Umbilical cord (tissue), 2 donors: ENCODE measurements at places on chromosomes 5 and 9.

DNA sequence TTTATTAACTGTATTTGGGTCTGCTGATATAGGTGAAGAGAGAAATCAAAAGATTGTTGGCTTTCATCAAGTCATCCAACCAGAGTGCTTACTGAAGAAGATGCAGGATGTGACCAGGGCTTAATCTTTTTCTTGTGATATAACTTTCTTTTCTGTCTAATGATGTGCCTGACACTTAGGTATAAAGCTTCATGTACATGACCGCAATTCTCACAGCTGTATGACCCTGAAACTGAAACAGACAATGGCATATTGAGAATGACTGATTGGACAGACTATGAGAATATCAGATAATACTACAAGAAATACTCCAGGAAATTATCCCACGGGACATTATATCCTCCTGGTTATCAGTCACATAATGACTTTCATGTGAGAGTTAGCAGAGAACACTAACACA, 32.5 kb upstream of the FAM174A start:
- DNase-seq: no peak

DNA sequence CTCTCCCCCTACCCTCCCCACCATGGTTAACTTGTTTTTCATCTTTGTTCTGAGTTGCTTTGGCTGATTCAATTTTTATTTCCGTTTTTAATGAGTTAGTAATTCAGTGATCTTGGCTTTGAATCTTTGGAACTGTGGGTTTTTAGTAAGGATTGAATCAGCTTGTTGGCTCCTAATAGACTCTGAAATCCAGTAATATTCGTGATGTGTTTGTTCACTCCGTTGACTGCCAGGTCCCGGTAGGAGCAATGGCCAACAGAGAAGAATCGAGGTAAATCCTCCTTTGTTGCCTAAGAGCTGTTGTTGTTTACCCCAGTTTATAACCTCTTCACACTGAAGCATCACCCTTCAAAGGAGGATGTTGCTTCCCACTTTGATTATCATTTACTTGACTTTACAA, 92.7 kb downstream of the PCSK1 start:
- DNase-seq: no peak

DNA sequence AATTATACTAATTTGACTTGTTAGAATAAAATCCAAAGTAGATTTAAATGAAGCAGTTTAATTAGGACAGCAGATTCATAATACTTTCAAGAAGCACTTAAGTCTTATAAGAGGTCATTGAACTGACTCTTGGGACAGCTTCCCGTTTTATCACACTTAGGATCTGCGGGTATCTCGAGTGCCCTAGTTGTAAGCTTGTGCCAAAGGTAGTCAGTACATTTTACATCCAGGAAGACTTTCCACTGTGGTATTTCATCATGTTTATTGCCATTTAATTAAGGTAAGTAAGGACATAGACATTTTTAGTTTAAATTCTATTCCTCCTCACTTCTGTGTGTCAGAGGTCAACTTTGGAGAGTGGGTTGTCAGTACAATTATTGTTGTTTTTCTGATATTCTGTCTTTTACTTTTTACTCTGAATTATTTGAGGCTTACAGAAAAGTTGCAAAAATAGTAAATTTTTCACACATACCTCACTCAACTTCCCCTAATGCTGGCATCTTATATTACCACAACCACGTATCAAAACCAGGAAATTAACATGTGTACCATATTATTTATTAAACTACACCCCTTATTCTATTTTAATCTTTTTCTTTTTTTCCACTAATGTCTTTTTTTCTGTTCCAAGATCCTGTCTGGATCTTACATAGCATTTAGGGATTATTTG, 7.5 kb upstream of the ZNF367 start:
- no peak for DNase-seq

GRCh38 chr9:135522137-135522877, 1.1 kb downstream of the LCN1 start:
- DNase-seq: no peak

- DNase-seq: no peak
These were observed 413.6 kb upstream of the DAP start for GRCh38 chr5:11174591-11174990.

- DNase-seq: peak; percentile 91
These were observed 3.9 kb upstream of the GNAQ start for GRCh38 chr9:78035383-78035993.

- peak; percentile 92 for DNase-seq
These were observed 37.6 kb downstream of the DUSP1 start for GRCh38 chr5:172733131-172733973.

- DNase-seq: no peak
These were observed 63.3 kb upstream of the SLCO6A1 start for GRCh38 chr5:102561894-102562760.

GRCh38 chr5:38736089-38736488, 109.7 kb upstream of the OSMR start:
- DNase-seq: no peak

DNA sequence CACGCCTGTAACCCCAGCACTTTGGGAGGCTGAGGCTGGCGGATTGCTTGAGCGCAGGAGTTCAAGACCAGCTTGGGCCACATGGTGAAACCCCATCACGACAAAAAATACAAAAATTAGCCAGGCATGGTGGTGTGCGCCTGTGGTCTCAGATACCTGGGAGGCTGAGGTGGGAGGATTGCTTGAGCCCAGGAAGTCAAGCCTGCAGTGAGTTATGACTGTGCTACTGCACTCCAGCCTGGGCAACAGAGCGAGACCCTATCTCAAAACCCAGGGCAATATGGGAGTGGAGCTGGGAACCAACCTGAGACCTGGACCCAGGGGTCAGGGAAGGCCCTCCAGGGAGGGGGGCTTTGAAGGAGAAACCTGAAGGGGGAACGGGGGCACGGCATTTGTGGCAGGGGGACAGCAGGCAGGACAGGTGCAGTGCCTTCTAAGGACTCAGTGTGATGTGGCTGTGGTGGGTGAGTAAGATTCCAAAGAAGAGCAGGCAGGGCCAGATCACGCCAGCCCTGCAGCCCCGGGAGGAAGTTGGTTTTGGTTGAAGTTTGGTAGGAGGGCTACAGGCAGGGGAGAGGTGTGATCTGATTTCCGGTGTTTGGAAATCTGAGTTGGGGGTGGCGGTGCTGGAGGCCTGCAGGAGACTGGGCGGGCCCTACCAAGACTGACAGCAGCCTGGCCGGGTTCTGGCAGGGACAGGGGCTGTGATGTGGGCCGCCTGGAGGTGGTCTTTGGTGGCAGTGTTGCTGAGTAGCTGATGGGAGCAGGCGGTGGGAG, 46.2 kb downstream of the NTNG2 start:
- DNase-seq: no peak

- peak; percentile 87 for DNase-seq
These were observed 50.7 kb upstream of the UBAC1 start for GRCh38 chr9:136011703-136012496.

DNA sequence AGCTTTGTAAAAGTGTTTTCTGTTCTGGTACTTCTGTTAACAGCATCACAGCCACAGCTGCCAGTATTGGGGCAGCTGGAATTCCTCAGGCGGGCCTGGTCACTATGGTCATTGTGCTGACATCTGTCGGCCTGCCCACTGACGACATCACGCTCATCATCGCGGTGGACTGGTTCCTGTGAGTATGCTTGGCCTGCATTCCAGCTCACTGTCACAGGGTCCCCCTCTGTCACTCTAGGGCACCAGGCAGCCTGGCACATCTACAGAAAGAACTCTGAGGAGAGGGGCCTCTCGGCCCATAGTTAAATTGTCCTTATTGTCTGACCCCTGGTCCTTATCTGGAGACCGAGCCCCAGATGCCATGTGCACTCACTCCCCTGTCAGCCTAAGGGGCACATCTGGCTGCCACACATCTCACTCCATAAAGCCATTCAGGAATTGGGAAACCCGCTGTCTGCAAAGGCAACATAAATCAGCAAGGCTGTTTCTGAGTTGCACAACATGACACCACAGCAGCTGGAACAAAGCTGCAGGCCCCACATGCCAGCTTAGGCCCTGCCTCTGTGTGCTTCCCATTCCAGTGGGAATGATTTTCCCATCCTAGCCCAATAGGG, 77.5 kb downstream of the SLC1A3 start:
- DNase-seq: peak; percentile 84

DNA sequence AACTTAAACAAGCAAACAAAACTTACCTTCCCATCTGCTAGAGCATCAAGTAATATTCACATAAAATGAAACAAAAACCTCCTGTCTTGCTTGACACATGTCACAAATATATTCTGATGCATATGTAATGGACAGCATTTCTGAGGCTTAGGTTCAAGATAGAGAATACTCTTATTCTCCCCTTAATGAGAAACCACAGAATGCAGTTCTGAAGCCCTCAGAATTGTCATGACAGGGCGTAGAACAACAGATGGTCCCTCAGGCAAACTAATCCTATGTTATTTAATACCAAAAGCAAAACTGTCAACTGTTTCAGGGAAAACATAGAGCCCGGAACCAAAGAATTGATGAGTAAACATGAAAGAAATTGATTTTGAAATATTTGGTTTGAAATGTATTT, 229.9 kb upstream of the RIOK2 start:
- no peak for DNase-seq

GRCh38 chr5:5605170-5605764, 182.8 kb downstream of the ICE1 start:
- DNase-seq: no peak

GRCh38 chr9:115262477-115262876, 144.5 kb upstream of the TNC start:
- DNase-seq: peak; percentile 83

- no peak for DNase-seq
These were observed 266.4 kb upstream of the TARS1 start for GRCh38 chr5:33174383-33174782.

DNA sequence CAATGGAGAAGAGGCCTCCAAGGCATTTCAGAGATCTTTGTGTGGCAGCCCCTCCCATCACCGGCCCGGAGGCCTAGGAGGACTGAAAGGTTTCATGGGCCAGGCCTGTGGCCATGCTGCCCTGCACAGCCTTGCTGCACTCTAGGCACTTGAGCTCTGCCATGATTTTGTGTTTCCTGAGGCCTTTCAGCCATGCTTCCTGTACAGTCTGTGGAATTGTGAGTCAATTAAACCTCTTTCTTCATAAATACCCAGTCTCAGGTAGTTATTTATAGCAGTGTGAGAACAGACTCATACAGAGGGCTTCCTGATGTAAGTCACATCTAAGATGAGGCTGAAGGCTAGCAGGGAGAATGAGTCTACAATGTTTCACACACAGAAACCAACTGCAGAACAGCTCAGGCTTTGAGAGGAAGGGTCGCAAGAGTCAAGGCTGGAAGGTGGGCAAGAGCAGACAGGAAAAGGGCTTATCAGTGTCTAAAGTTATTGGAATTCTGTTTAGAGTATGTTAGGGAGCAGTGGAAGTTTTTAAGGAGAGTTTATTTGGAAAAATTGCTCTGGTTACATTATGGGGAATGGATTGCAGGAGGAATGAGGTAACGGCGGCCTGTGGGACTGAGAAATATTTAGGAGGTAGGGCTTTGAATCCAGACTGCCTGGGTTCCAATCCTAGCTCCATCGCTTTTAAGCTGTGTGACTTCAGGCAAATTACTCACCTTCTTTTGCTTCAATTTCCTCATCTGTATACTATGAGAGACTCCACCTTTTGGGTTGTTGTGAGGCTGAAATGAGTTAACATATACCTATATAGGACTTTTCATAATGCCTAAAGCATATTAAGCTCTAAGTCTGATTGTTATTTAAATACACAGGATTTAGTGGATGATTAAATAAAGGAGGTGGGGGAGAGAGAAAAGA, 291.2 kb downstream of the CWC27 start:
- no peak for DNase-seq

DNA sequence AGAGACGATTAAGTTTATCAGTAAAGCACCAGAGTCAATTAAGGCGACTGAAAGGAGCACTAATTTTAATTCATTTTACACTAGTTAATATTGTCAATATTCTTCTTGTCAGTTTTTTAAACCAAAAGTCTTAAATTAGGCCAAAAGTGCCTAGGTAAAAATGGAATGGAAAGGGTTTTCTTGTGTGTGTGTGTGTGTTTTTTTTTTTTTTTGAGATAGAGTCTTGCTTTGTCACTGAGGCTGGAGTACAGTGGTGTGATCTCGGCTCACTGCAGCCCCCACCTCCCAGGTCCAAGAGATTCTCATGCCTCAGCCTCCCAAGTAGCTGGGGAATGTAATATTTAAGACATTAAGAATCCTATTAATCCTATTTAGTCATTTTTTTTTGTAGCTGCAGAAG, 3.1 kb upstream of the APC start:
- DNase-seq: no peak

DNA sequence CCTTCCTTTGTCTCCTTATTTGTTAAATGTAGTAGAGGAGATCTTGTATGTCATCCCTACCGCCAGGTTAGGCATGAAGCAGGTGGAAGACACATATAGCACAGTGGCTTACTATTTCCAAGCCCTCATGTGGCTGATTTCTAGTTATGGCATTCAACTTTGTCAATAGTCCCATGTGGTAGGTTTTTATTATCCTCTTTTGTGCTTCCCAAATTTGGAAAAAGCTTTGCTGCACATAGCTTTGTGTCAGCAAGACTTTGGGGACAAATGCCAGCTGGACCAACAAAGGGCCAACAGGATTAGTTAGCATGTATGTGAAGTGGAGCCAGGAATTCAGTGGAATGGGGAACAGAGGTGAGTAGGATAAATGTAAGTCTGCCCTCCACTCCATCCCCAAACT, 276.3 kb downstream of the PSAT1 start:
- no peak for DNase-seq

- no peak for DNase-seq
These were observed 507.0 kb upstream of the PTGER4 start for GRCh38 chr5:40172721-40173120.

DNA sequence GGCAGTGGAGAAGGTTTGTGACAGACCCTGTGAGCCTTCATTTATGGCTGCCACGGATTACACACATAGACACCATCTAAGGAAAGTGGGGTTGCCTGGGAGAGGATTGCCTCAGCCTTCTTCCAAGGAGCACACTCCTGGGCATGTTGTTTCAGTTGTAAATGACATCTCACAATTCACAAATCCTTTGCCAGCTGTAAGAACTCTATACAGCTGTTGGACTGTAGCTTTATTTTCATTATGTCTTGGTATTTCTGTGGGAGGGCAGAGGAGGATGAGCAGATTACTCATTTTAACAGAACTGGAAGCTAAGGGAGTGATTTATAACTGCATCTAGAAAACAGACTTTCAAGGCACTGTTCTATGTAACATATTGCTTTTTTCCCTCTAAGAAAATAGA, 25.6 kb downstream of the MELK start:
- peak; percentile 28 for DNase-seq

- no peak for DNase-seq
These were observed 181.3 kb downstream of the NR2F1-AS1 start for GRCh38 chr5:93399675-93400074.
